Effector memory CD8-positive, alpha-beta T cell (primary cell): ENCODE measurements at places on chromosomes 1 and 21.

DNA sequence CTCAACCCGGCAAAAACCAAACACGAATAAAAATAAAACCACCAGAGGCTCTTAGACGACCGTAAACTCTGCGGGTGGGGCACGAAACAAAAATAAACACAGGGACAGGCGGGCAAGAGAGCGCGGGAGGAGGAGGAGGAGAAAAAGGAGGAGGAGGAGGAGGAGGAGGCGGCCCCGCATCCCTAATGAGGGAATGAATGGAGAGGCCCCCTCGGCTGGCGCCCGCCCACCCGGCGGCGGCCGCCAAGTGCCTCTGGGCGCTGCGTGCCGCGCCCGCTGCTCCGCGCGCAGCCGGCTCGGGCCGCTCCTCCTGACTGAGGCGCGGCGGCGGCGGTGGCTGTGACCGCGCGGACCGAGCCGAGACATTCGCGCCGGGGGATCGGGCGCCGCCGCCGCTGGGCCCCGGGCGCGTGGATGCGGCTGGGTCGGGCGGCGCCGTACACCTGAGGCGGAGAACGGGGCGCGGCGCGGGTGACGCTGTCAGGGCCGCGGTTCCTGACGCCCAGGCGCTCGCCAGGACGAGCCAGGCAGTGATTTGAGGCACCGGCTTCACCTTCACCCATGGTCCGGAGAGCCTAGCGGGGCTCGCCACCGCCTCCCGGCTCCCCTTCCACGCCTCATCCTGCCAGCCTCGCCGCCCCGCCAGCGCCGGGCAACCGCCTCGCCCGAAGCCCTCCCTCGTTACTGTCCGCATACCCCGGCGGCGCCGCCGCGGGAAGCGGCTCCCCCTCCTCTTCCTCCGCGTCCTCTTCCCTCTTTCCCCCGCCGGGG lies at the start of gene MARK1:
Gene MARK1 (plus strand): TSS at position 229 of the 771 bp plus-strand sequence. CDS start 687 bp downstream, outside the sequence.
- no peak for DNase-seq

GRCh38 chr21:42550817-42551216 lies 37.2 kb downstream of the SLC37A1 start:
- no peak for DNase-seq

- DNase-seq = no peak
Observed at GRCh38 chr1:15224259-15224869, 22.7 kb upstream of the FHAD1 start.

GRCh38 chr1:92362970-92363369 lies 64.1 kb downstream of the RPAP2 start:
- no peak for DNase-seq

DNA sequence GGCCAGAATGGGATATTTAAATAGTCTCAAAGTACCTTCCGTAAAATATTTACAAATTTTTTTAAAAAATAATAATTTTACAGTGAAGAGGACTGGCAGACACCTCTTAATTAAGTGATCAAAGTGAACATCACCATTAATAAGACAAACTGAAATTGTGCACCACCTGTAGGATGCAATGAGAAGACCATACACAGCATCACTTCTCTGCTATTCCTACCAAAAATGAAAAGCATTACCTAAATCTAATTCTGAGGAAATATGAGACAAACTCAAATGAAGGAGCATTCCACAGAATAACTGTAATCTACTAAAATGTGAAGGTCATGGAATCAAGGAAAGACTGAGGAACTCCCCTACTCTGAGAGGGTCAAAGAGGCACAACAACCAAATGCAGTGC lies 68.2 kb upstream of the PRDX6 start:
- DNase-seq = no peak

DNA sequence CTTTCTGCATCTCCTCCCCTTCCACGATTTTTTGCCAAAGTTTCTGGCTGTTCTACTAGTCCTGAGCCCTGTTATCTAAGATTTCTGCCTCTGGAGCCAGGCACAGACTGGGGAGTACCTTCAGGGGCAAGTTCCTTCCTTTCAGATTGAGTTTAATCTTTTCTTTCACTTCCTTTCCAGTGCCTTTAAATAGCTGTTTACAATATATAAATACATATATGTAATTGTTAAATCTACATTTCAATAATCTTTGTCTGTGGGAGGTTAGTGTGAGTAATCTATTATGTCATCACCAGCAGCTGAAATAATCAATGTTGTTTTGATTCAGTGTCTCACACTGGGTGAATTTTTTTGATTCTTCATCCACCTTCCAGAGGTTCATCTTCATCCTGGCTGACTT lies 31.8 kb downstream of the DIPK1A start:
- DNase-seq = no peak

GRCh38 chr1:44660176-44660575 lies 14.1 kb downstream of the TMEM53 start:
- DNase-seq = no peak

DNA sequence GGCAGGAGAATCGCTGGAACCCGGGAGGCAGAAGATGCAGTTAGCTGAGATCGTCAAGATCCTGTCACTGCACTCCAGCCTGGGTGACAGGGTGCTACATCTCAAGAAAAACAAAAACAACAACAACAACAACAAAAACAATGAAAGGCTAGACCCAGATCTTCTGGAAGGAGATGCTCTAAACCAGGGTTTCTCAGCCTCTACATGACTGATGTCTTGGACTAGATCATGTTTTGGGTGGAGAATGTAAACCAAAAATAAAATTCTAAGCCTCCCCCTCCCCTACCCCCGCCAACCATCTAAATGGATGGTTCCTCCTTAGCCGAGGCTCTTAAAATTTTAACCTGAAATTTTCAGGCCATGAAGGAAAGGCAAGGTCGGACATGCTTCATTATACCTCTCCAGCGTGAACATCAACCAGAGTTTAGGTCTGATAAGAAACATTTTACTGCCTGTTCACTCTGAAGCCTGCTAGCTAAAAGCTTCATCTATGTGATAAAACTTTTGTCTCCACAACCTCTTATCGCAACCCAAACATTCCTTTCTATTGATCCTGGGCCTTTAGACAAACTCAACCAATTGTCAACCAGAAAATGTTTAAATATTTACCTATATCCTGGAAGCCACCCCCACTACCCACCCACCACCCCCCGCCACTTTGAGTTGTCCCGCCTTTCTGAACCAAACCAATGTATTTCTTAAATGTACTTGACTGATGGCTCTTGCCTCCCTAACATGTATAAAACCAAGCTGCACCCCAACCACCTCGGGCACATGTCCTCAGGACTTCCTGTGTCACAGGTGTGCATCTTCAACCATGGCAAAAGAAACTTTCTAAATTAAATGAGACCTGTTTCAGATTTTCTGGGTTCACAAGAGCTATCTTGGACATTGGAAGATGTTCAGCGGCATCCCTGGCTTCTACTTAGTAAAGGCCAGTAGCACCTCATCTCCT lies 1.9 kb upstream of the CAPN2 start:
- DNase-seq = no peak

- no peak for DNase-seq
Observed at GRCh38 chr21:44785620-44786335, 15.8 kb downstream of the UBE2G2 start.

DNA sequence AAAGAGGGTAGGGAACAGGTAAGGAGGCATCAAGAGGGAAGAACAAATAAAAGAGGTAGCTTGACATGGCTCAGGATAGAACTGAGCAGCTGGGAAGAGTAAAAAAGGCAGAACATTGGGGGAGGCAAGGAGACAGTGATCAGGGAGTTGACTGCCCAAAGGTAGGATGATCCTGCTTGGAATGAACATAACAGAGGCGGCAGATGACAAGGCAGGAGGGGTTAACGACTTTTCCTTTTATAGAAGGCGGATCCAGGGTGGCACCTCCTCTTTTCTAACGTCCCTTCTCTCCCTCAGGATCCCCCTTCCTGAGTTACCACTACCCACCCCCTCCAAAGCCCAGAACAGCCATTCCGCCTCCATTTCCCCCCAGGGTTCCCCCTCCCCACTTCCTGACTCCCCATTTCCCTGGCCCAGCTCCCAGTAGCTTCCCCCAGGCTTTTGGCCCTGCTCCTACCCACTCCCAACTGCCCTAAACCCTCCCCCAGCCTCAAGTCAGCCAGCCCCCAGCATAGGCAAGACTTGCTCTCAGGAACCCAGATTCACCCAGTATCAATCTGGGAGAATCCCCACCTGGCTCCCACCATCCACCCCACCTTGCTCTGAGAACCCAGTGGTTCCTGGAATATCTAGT lies 769 bp upstream of the ADAMTS4 start:
- no peak for DNase-seq

- DNase-seq = no peak
Observed at GRCh38 chr21:43853851-43854772, 10.9 kb upstream of the AGPAT3 start.

GRCh38 chr1:234499119-234499942 lies 20.4 kb upstream of the TARBP1 start:
- peak; percentile 81 for DNase-seq

GRCh38 chr1:38029685-38030511 lies 16.7 kb downstream of the POU3F1 start:
- DNase-seq = no peak

- no peak for DNase-seq
Observed at GRCh38 chr1:27658951-27659496, 13.0 kb downstream of the IFI6 start.

GRCh38 chr1:226420897-226421296 lies 13.0 kb upstream of the PARP1 start:
- no peak for DNase-seq

GRCh38 chr1:227549892-227550291 lies 13.5 kb upstream of the ZNF678 start:
- no peak for DNase-seq

GRCh38 chr1:228986093-228986904 lies 251.0 kb downstream of the RHOU start:
- no peak for DNase-seq

- DNase-seq = no peak
Observed at GRCh38 chr1:116986421-116987255, 14.9 kb upstream of the CD101 start.

- peak; percentile 30 for DNase-seq
Observed at GRCh38 chr1:26373281-26373680, 731 bp upstream of the ZNF683 start.

- no peak for DNase-seq
Observed at GRCh38 chr1:100279954-100280682, 14.1 kb downstream of the RTCA start.

- DNase-seq = peak; percentile 26
Observed at GRCh38 chr1:58779801-58780382, 4.0 kb downstream of the JUN start.

GRCh38 chr21:23968722-23969647 lies 1638.3 kb downstream of the MRPL39 start:
- DNase-seq = peak; percentile 63

DNA sequence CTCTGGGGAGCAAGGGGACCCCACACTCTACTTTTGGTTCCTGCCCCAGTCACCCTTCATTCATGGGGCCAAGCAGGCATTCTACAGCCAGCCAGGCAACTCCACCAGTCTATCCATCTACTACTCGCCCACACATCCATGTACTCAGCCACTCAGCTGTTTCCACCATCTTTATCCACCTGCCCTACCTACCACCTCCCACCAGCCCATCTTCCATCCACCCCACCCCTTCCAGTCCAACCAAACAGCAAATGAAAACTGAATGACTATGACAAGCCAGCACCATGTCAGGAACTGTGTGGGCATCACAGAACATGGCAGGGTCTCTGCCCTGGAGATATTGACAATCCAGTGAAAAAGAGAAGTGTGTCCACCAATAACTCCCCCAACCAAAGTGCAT lies 7.9 kb downstream of the LAD1 start:
- no peak for DNase-seq

DNA sequence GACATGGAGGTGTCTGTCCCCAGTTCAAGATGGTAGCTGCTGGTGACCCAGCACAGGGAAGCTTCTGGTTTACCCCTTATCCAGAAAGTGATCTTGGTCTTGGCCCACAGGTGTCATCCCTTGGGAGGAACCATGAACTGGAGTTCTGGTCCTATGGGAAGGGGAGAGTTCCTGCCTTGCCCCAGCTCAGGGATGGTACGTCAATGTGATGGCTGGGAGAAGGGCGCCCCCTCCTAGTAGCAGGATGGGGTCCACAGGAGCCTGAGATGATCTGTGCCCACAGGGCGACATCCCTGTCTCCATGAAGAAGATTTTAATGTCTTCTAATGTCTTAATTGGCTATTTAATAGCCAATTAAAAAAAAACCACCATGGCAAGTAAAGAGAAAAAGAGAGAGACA lies 249.8 kb downstream of the SIPA1L2 start:
- no peak for DNase-seq

DNA sequence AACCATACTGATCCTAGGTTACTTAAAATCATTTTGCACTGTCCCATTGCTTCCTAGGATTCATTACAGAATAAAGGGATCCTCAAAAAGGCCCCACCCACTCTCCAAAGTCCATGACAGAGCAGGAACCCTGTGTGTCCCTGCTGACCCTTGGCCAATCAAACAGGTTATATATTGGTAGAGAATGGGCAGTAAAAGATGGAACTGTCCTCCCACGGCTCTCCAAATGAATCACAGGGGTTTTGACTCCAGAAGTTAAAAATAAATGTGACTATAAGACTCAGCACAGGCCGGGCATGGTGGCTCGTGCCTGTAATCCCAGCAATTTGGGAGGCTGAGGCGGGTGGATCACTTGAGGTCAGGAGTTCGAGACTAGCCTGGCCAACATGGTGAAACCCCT lies 65.5 kb downstream of the ACOT7 start:
- no peak for DNase-seq

DNA sequence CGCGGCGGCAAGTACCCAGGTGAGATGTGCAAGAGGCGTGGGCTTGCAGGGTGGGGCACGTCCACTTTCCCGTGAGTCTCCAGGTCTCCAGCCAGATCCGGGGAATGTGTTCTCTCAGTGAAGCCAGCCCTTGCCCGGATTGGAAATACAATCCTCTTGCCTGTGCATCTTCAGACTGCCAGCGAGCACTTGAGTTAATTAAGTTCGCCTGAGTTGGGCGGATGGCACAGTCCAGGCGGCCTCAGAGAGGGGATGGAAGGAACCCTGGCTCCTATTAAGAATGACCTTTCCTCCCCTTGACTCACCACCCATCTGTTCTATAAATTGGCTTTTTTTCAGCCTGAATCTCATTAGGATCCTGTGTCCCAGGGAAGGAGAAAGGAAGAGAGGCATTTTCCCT lies 33.3 kb upstream of the CNTN2 start:
- no peak for DNase-seq

GRCh38 chr1:230400007-230400344 lies 26.2 kb downstream of the PGBD5 start:
- no peak for DNase-seq
